ENCODE measurements at places on chromosomes 1 and 21. TPM values are rescaled to one million over a fixed set of nuclear protein-coding genes. Genes with fewer than 3 reads are reported as not detected.

DLGAP3 gene
- total RNA-seq = 1.5 TPM

CD48 gene
- 329 TPM for total RNA-seq

ADAMTS5 gene
- total RNA-seq = not detected

PSRC1 gene
- total RNA-seq = 0.28 TPM

SLC9C2 gene
- not detected for total RNA-seq

SPRR5 gene
- total RNA-seq = not detected

RAB7B gene
- total RNA-seq = 0.78 TPM

VHLL gene
- total RNA-seq = 0.52 TPM

JUN gene
- total RNA-seq = 19.0 TPM

SELE gene
- not detected for total RNA-seq
